ENCODE measurements at places on chromosomes 4 and X.

DNA sequence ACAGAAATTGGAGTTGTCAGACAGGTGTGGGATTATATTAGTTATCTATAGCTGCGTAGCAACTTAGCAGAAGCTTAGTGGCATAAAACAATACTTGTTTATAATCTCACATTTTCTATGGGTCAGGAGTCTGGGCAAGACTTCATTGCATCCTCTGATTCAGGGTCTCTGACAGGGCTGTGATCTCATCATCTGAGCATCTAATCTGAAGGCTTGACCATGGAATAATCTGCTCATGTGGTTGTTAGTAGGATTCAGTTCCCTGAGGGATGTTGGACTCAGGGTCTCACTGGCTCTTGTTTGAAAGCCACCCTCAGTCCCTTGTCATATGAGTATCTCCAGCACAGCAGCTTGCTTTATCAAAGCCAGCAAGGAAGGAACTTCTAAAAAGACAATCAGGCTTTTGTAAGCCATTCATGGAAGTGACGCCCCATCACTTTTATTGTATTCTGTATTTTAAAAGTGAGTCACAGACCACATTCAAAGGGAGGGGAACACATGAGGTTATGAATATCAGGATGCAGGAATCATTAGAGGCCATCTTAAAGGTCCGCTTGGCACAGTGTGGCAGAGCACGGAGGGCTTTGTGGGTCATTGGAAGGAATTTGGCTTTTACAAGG, 37.2 kb upstream of the FAM9B start:
- DNase-seq = no peak

DNA sequence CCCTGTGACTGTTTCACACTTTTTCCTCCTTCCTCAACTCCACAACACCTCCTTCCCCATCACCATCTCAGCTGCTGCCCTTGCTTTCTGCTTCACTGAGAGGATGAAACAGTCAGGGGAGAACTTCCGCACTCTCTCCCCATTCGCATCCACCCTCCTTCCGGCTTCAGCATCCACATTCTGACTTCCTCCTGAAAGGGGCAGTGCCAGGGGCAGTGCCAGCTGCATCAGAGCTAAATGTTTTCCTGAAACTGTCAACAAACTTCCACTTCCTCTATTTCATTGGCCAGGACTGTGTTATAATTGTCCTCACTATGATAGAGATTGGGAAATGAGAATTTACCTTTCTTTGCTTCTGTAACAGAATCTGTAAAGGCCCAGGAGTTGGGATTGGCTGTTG, 18.2 kb upstream of the RASL11B start:
- DNase-seq = no peak

DNA sequence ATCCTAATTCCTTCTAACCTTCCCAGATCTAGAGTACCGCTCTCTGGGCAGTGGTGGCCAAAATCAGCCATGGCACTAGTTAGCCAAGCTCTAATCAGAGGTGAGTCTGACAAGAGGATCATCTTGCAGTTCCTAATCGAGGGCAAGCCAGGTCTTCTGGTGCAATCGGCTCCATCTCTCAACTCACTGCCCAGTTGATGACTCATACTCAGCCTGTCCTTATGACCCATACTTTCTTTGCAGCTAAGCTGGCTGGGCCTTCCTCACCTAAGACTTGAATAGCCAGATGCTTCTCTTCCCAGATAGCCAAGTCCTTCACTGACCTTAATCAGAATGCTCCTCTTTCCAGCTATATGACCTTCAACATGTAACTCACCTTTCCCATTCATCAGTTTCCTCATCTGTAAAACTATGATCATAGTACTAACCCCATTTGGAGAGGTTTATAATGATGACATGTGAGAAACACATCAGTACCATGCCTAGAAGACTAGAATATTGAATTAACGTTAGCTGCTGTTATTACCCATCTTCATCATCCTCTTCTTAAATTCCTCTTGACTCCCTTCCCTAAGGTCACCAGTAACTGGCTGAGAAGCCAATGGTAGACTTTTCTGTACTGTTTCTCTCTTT, 57.1 kb downstream of the RELL1 start:
- DNase-seq = no peak

GRCh38 chr4:174375422-174375821, 91.7 kb downstream of the CEP44 start:
- no peak for DNase-seq

- DNase-seq = no peak
Measured at GRCh38 chr4:23789762-23790161, 100.1 kb downstream of the PPARGC1A start.

- DNase-seq = no peak
Measured at GRCh38 chr4:40583850-40584439, 45.7 kb downstream of the RBM47 start.

DNA sequence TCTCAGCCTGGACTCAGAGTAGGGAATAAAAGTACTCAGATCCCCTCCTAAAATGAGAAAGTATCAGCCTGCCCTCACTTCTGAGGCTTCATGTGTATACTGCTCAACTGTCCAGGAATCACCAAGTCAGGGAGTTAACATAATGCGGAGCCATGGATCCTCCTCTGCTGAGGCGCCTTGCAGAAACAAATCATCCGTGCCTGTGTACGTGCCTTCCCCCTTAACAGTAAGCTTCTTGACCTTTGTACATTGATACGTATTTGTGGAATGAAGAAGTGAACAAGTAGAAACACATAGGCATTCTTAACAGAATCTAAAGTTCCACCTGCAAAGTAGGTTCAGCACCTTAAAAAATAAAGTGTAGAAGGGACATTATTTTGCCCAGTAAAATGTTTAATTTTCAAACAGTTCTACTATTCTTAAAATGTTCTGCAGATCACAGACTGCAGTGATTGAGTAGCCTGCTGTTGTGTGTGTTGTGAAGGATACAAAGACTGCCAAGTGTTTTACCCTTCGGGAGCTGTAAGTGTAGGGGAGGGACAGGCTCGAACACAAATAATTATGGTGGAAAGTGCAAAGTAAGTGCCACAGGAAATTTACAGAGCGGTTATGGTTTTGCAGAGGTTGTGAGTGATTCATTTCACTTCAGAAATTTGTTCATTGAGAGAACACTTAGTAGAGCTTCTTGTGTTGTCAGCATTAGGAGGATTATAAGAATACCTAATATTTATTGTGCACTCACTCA, 61.9 kb downstream of the ARHGAP10 start:
- no peak for DNase-seq

DNA sequence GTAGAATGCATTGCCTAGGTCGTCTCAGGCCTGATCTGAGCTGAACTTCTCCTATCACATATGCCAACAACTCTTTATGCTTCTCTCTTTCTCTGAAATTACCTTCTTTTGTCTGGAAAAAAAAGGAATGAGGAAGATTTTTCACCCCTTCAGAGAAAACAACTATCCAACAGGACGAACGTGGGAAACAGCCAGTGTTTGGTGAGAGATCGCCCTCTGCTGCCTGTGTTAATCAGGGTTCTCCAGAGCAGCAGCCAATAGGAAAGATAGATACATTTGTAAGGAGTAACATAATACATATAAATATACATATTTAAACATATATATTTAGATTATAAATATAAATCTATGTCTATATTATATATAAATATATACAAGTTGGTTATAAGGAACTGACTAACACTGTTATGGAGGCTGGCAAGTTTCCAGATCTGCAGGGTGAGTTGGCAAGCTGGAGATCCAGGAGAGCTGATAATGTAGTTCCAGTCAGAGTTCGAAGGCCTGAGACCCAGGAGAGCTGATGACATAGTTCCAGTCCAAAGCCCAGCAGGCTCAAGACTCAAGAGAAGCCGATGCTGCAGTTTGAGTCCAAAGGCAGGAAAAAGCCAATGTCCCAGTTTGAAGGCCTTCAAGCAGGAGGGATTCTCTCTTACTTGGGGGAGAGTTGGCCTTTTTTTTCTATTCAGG, 13.3 kb downstream of the CETN2 start:
- no peak for DNase-seq

- no peak for DNase-seq
Measured at GRCh38 chr4:182126096-182126495, 117.1 kb upstream of the TENM3 start.
